ENCODE measurements at places on chromosomes 16 and 17. TPM values are rescaled to one million over a fixed set of nuclear protein-coding genes. Genes with fewer than 3 reads are reported as not detected.

GRCh38 chr16:17509194-17509593, 38.4 kb upstream of the XYLT1 start:
- DNase-seq, result no peak

- peak; percentile 84 for DNase-seq
These were observed 6.3 kb downstream of the UBE2O start for GRCh38 chr17:76446449-76447231.

GRCh38 chr16:49854188-49854795, 1.6 kb downstream of the ZNF423 start:
- no peak for DNase-seq

- DNase-seq, result no peak
These were observed 13.9 kb upstream of the HELZ start for GRCh38 chr17:67258821-67259468.

DNA sequence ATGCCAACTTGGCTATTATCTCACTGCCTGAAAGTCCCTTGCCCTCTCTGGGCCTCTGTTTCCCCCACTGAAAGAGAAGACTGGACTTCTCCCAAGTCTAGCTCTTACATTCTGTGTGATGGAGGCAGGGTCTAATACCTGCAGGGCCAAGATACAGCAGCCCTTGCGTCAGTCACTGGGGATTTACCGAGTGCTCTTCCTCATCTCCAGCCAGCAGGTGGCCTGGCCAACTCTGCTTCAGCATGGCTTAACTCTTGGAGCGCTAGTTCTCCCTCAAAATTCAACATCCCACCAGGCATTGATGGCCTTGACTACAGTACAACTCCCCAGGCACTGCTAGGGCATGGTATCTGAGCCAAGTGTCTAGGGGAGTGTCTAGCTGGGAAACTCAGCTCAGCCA, 19.9 kb upstream of the MTMR4 start:
- peak; percentile 30 for DNase-seq

DNA sequence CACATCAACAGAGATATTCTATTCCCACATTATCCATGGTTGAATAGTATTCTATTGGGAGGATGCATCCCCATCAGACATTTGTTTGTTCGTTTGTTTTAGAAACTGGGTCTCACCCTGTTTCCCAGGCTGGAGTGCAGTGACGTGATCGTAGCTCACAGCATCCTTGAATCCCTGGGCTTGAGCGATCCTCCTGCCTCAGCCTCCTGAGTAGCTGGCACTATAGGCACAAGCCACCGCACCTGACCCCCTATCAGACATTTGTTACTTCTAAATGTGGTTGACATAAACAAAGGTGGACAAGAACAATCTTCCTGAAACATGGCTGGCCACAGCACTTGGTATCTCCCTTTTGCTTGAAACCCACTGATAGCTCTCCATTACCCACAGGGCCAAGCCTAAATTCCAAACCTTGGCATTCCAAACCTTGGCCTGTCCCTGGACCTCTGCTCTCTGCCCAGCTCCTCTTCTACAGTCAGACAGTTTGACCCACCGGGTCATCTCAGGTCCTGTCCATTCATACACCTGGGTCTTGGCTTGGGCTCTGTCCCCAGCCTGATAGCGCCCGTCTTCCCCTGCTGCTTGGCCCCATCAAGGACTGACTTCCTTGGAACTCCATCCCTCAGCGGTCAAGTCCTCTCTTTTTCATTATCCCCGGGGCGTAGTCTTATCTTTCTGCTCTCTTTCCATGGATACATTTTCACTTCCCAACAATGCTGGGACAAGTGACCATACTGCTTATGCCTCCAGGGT, 1.5 kb upstream of the PRR29 start:
- no peak for DNase-seq

DNA sequence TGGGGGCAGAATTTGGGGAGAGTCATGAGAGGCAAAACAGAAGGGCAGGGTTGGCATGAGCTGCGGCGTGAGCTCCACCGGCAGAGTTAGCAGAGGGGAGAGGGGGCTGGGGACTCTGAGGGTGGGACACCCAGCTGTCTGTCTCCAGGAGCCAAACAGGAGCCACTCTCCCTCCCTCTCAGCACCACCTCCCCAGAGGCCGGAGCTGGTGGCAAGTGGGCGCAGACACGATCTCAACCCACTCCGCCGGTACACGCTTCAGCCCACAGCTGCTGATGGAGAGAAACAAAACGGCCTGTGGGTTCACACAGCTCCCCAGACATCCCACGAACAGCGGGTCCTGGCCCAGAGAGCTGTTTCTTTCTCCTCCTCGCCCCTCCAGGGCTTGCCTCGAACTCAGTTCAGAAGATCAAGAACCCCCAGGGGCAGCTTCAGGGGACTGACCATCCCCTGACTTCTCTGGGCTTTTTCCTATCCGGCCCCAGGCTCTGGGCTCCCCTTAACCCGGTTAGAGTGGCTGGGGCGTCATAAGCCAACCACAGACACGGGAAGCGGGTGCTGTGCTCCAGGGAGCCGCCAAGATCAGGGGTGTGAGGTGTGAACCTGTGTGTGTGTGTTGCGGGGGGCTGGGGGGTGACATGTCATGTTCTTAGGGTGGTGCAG, 7.6 kb downstream of the RHBDF2 start:
- no peak for DNase-seq

- no peak for DNase-seq
These were observed 39.2 kb upstream of the IRF8 start for GRCh38 chr16:85859818-85860125.

DNA sequence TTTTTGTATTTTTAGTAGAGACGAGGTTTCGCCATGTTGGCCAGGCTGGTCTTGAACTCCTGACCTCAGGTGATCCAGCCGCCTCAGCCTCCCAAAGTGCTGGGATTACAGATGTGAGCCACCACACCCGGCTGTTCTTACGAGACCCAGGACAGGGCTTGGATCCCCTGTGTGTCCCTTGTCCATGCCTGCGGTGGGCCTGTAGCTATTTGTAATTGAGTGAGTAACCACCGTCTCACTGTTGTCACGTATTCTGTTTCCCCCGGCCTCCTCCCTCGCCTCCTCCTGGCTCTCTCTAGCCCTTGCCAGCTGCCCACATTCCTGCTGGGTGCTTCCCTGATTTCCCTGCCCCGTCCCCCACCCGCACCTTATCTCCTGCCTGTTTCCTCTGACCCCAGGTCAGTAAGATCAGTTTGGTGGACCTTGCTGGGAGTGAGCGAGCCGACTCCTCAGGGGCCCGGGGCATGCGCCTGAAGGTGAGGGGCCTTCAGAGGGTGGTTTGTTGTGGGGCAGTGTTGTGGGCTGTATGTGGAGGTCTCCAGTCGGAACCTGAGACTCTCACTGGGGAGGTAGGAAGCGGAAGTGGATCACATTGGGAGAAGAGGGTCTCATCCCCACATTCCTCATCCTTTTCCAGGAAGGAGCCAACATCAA, 5.6 kb downstream of the KIF1C start:
- DNase-seq, result no peak

DNA sequence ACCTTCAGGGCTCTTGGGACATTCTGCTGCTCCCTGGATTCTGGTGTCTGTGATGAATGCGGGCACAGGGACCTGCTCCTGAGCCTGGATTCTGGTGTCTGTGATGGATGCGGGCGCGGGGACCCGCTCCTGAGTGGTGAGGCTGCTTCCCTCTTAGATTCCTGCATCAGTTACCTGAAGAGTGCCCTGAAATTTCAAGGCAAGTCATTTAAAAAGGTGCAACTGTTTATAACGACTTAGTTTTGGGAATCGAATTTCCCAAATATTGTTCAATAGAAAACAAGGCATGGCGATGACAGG, 7.0 kb downstream of the TMEM204 start:
- no peak for DNase-seq

DNA sequence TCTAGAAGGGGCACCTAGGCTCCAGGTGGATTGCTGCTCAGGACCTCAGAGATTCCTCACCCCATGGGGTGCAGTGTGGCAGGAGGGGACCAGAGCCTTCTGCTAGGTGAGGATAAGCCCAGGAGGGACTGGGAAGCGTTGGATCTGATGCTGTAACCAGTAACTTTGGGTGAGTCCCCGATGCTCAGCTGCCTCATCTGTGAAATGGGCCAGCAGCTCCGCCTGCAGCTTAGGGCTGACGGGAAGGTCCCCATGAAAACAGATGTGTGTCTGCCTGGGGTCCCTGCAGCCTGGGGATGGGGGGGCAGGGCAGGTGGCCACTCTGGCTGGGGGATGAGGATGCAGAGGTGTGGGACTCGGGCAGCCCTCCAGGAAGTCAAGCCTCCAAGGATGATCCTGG, 2.7 kb upstream of the CASKIN1 start:
- no peak for DNase-seq

DNA sequence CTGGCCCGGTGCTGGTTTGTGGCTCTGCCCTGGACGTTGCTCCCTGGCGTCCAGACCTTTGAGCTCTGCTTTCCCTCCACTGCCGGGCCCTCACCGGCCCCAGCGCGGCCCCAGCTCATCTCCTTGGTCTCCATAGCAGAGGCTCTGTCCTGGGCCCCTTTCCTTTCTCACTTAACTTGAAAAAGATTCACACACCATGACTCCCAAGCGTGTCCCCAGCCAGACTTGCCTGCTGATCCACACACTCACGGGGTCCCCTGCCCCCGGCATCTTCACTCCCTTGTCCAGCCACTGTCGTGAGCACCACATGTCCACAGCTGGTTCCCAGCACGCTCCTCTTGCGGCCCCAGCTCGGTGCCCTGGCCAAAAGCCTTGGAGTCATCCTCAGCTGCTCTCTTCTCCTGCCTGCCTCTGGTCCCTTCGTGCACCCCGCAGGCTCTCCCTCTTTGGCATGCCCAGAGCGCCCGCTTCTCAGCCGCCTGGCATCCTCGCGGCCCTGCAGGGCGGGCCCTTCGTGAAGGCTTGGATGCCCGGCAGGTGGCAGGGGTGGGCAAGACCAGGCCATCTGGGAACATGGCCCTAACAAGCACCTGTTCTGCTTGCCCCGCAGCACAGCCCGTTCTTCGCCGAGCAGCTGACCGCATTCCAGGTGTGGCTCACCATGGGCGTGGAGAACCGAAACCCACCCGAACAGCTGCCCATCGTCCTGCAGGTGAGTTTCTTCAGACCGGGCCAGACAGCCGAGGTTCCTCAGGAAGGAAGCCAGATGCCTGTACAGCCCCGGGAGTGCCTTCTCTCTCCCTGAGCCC, 145.6 kb upstream of the CHMP6 start:
- no peak for DNase-seq

- no peak for DNase-seq
These were observed at the start of gene SLC16A3 for GRCh38 chr17:82228842-82229697. Gene SLC16A3, plus strand, starts transcription at chr17:82229042. Its CDS starts 6,967 bp downstream, at chr17:82236009.

GRCh38 chr17:36085765-36086164, 4.2 kb downstream of the CCL3 start:
- no peak for DNase-seq

GRCh38 chr17:31489295-31490018, 98.0 kb downstream of the RAB11FIP4 start:
- DNase-seq, result peak; percentile 72

- no peak for DNase-seq
These were observed 17.0 kb downstream of the MAP1LC3B start for GRCh38 chr16:87409153-87409552.

RAMP2 gene
- 7.1 TPM for polyA plus RNA-seq

WNT9B gene
- not detected for polyA plus RNA-seq

KRTAP4-1 gene
- not detected for polyA plus RNA-seq

XYLT1 gene
- not detected for polyA plus RNA-seq

Data from HepG2 (cell line).